ENCODE measurements at places on chromosomes 1 and 21.

DNA sequence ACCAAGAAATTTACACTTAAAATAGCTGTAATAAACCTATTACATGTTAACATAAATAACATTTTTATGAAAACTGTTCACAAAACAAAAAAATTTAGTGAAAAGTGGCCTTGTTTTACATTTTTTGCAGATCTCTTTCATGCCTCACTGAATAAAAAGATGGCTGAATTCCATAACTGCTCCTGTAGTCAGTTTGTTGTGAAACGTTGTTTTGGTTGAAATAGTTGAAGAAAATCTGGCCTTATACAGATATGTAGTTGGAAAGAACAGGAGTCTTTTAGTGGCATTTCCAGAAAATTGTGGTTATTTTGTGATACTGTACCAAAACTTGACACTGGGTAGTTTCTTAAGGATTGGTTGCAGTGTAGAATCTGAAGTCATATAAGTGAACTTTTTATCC, 18.1 kb downstream of the ITSN1 start:
- DNase-seq: no peak

- DNase-seq: peak; percentile 30
These were observed 144.0 kb downstream of the PGBD5 start for GRCh38 chr1:230282157-230282556.

GRCh38 chr21:15669247-15669646, 60.5 kb upstream of the USP25 start:
- no peak for DNase-seq

DNA sequence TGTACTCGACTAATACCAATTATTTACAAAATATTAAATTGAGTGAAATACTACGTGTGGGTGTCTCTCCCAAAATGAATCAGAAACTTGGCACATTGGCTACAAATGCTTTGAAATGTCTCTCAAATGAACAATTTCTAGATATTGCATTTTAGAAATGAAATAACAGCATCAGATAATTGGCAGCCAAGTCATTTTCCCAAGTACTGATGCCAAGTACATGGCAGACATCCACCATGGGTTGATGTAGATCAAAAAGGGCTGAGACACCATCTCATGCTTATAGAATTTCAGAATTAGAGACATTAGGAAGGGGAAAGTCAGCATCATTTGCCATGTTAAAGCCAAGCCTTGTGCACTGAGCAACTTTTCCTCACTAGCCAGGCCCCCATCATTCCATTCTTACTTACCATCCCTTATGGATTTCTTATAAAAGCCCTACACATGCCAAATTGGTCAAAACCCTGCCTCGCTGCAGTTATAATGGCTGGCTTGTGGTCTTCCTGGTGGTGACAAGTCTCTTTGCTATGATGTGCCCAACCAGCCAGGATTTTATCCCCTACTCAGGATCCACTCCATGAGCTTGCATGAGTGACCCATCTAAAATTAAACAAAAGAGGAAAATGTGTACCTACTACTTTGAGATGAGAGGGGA, 73.1 kb downstream of the GREM2 start:
- no peak for DNase-seq

- DNase-seq: peak; percentile 77
These were observed 552 bp downstream of the PLD5 start for GRCh38 chr1:242523719-242524570.

DNA sequence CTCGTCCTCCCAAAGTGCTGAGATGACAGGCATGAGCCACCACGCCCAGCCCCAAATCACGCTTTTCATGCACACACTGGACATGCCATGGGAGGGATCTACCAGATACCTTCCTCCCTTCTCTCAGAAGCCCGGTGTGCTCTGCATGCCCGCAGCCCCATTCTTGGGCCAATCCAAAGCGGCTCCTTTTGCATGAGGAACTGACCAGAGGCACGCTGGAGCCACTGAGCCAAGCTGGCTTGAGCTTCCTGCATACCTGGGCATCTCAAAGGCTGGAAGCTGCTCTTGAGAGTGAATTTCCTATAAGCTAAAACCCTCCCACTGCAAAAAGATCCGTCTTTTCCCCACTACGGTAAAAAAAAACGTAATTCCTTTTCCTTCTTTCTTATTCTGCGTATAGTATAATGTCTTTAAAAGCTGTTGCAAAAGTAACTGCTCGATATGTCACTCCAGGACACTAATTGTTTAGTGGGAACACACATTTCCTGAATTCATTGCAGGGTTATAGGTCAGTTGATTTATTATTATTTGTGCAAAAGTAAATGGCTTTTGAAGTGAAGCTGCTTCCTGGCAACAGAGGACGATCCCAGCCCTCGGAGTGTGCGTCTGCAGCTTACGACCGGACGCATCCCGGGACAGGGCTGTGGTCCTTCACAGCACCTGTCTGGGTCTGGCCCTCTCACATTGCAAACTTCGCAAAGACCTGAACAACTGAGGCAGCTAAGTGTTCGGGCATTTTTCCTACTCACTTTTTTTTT, 61.8 kb upstream of the ETS2 start:
- no peak for DNase-seq

DNA sequence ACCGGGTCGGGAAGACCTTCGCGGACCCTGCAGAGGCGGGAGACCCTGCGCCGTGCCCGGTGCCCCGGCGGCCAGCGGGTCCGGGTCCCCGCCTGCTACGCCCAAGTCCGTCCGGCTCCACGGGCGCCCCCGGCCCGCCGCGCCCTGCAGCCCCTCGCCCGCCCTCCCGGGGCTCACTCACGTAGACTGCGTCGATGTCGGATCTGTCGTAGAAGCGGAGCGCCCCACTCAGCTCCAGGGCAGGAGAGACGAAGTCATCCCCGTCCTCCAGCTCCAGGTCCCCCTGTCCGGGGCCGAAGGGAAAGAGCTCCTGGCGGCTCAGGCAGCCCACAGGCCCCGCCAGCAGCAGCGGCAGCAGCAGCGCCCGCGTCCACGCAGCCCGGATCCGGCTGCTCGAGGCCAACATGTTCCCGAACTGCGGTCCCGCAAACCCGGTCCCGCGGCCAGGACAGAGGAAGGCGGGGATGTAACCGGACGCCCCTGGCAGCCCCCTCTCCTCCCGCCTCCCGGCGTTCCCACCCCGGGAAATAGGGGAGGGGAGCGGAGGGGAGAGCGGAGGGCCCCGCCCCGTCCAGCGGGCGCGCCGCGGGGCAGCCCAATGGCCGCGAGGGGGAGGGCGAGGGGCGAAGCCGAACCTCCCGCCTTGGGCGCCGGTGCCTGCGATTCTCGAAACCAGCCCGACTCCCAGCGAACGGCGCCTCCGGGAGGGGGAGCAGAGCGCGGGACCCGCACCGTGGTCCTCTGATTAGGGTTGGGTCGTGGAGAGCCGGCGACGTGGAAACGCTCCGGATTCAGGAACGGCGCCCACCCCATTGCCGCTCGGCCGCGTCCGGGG, at the start of gene NID1:
TSS of gene NID1 (minus strand) at position 417 of the 835 bp plus-strand sequence. CDS start at position 406, 11 bp downstream.
- DNase-seq: peak; percentile 32

- DNase-seq: no peak
These were observed 7.0 kb upstream of the GPR88 start for GRCh38 chr1:100530880-100531487.

DNA sequence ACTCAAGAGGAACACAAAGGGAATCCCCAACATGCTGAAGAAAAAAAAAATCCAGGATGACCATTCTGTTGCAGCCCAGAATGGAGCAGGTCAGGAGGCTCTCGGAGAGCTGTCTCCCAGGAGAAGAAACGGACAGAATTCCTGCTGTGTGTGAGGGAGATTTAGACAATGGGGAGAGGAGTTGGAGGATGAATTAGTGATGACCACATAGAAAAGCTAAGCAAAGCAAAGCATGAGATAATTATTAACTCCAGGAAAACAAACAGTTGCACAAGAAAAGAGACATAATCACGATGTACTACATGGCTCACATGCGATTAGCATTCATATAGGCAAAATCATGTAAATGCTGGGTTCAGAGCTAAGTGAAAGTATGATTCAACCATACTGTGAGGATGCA, 61.1 kb upstream of the SMYD2 start:
- DNase-seq: no peak

DNA sequence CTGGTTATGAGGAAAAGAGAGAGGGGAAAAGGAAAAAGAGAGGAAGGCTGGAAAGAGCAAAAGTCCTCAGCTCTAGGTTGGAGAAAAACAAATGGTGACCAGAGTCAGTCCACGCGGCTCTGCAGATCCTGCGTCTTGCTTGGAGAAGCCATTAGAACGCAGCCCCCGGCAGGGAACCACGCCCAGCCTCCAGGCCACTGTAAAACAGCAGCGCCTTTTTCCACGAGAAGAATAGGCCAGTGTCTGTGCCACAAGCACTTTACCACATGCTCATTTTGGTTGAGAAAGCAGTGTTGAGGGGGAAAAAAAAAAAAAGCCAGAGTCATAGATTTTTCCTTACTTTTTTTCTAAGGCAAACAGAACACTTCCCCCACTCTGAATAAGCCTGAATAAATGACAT, 846.9 kb upstream of the ADAMTS5 start:
- no peak for DNase-seq

- no peak for DNase-seq
These were observed 23.3 kb downstream of the PLEKHM2 start for GRCh38 chr1:15707239-15707925.

DNA sequence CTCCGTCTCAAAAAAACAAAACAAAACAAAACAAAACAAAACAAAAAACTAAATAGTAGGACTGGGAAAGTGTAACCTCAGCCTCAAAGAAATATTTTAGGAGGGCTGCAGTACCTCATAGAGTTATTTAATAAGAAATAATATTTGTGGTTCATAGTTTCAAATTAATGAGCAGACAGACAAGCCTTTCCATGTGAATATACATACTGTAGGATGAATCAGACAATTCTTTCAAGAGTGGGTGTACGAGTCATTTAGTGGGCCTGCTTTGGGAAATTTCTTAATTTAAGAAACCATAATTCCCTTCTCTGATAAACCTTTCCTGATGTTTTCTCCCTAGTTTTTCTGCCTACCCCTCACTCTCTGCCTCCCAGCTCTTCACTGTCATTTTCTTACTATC, 52.5 kb downstream of the CDC14A start:
- no peak for DNase-seq

DNA sequence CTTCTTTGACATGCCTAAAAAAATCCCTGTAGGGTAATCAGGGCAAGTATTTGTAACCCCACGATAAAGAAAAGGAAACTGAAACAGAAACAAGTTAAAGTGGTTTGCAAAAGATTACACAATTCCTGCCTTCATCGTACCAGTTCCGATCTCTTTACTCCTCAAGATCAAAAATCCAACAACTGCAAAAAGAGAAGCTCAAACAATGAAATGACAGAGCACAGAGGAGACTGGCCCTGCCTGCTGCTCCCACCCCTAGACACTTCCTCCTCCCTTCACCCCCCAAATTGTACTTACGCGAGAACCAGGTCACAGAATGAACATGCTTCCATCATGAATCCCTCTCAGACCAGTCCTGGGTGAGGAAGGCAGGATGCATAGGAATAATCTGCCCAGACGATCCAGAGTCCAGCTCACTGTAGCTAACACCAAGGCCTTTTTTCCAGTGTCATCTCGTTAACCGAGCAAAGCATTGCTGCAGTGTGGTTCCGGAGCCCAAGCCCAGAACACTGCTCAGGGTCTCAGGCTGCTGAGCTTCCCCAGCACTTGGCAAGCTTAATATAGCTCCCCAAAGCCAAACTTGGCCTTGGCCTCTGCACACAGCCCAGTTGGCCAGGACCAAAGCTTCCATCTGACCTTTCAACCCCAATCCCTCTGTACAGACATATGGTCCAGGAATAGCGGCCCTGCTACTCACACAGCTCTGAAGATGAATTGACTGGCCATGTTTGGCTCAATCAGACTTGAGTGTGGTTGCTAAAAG, 20.3 kb downstream of the RXRG start:
- no peak for DNase-seq

DNA sequence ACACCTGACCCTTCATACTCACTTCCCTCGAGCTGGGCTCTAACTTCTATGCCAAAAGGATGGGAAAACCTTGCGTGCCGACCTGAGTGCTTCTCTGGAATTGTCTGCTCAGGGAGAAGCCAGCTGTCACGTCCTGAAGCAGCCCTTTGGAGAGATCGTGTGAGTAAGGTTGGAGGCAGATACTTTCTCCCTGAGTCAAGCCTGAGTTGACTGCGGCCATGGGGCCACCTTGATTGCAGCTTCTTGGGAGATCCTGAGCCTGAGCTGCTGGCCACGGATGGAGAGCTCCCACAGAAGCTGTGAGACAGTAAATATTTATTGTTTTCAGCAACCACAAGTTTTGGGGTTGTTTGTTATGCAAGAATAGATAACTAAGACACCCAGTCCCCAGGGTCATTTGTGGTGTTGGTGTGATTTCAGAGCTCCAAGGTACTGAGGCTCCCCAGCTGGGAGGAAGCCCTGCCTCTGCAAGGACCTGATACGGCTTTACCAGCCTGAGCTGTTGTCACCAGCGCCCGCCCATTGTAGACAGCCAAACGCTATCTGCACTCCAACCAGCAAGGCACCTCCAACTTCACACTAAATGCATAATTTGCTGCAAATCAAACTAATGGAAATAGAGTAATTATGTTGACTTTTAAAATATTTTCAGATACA, 531.6 kb downstream of the PTPRU start:
- no peak for DNase-seq

GRCh38 chr1:106290805-106291501, 765.5 kb upstream of the PRMT6 start:
- peak; percentile 49 for DNase-seq

DNA sequence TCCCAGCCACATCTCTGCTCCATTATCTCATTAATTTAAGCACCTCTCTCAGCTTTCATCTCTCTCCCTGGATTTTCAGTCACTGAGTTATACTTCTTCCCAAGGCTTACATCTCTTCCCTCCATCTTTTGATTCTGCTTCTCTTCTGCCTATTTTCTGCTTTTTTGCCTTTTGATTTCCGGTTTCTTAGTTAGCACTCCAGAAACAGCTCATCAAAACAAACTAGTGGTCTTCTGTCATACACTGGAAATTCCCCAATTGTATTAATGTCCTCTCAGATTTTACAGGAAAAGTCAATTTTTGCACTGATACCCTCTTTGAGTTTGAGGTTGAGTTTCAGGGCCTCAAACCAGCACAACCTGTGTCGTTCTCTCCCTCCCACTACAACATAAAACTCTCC, 1.5 kb downstream of the LCE3E start:
- no peak for DNase-seq

- DNase-seq: no peak
These were observed 16.7 kb downstream of the CD247 start for GRCh38 chr1:167501515-167502191.

- peak; percentile 47 for DNase-seq
These were observed 14.3 kb upstream of the ZNF326 start for GRCh38 chr1:89980605-89981004.

GRCh38 chr1:5562769-5563168, 429.5 kb downstream of the NPHP4 start:
- no peak for DNase-seq

DNA sequence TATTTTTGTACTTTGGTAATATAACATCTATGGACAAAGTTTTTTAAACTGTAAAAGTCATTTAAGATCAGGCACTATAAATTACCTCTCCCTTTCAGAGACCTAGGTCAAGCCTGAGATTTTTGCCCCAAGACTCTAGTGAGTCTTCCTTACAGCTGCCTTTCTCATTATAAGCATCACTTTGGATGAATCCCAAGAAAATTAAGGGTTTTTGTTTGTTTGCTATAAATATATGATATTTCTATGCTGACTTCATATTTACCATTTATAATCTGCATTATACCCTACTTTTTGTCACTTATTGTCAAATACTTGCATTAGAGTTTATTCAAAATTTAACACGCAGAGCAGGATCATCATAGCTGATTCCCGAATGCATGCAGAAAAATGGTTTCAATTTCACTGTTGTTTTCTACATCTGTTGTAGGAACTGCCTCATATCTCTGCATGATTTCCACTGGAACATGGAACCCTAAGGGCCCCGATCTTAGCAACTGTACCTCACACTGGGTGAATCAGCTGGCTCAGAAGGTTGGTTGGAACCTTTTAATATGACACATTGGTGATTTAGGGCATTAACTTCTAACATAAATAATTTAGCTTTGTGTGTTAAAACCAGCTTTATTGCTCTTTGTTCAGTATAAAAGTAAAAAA, 150.0 kb downstream of the ADGRL2 start:
- DNase-seq: no peak

Measured in NCI-H345 (cell line).